ENCODE measurements at places on chromosomes 6 and 20.

DNA sequence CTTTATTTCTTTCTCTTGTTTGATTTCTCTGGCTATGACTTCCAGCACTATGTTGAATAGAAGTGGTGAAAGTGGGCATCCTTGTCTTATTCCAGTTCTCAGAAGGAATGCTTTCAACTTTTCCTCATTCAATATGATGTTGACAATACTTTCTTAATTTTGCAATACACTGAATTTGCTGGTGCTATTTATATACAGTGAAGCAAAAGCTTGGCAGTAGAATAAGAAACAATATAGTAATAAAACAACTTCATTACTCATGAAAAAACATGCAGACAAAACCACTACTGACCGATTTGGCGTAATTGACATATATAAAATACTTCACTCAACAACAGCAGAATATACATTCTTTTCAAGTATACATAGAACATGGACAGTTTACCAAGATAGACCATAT is 96.4 kb downstream of the CFAP61 start:
- no peak for DNase-seq

- DNase-seq, result no peak
Measured at GRCh38 chr6:145729887-145730286, 5.4 kb downstream of the EPM2A start.

GRCh38 chr6:21823371-21823770 is 229.8 kb downstream of the SOX4 start:
- no peak for DNase-seq

DNA sequence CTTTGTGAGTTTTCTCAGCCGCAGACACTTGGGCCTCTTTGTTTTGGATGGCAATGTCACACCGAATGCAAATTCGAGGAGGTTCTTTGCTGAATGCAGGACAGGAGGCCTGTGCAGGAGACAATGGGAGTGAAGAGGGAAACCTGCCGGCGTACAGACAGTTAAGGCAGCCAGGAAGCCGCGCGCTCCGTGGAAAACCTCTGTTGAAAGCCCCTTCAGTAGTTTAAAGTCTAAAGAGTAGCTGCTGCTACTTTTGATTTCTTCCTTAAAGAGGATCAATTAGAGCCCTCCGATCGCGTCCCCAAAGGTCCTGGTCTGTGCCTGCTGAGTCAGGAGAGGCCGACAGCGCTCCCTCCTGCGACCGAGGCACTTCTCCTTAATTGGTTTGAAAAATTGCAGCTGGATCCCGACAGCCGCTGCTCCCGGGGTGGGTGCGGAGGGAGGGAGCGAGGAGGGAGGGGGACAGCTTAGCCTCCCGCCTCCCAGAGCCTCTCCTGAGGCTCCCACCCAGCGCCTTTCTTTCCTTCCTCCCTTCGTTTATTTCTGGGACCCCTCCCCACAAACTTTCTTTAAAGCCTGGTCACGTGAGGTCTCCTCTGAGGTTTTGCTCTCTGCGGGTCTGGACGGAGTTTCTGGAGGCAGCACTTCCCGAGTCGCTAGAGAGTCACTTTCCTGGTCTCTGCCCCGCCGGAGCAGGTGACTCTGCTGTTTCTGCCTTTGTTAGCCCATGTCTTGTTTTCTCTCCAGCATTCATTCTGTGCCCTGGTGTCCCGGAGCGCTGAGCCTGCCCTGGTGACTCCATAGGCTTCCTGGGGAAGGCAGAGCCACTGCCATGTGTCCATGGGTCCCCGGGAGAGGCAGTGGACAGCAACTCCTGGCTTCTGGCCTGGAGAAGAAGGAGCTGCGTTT is 22.3 kb upstream of the RPP40 start:
- DNase-seq, result no peak

DNA sequence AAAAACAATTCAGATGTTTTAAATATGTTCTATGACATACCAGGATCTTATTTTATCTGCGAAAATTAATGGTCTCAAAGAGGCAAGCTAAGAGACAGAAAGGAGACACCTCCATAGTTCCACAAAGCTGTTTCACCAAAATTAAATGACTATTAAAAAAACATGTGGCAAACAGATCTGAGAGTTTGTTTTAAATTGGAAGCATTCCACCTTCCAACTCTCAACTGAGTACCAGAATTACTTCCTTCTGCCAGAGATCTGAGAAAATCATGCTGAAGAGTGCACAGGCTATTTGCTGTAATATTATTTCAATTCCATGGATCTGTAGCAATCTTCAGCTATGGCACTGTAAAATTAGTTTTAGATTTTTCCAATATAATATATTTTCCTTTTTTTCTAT is 669.5 kb upstream of the MARCKS start:
- DNase-seq, result no peak

All from activated CD4-positive, alpha-beta T cell treated with anti-CD3 and anti-CD28 coated beads for 24 hours (primary cell).